ENCODE measurements at places on chromosomes 11 and 22.

- no peak for DNase-seq
These were observed 127.0 kb upstream of the C11orf58 start for GRCh38 chr11:16611401-16611921.

DNA sequence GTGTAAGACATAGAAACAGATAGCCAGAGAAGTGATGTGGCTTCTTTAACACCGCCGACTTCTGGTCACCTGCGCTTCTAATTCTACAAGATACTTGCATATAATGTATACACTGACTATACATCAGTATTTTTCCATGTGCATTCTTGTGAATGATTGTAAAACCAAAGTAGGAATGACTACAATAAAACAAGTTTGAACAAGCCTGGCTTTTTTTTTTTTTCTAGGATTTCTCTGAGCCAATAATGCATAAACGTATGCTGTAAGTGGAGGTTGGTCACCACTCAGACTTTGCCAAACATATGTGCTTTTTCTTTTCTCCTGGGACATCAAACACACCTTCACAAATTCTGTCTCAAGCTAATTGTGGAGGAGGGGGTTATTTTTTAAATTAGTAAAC, 237.8 kb upstream of the KIRREL3 start:
- DNase-seq: no peak

- no peak for DNase-seq
These were observed 10.7 kb upstream of the SUSD2 start for GRCh38 chr22:24170632-24171031.

- DNase-seq: no peak
These were observed 26.1 kb downstream of the TMEM184B start for GRCh38 chr22:38246692-38247091.

DNA sequence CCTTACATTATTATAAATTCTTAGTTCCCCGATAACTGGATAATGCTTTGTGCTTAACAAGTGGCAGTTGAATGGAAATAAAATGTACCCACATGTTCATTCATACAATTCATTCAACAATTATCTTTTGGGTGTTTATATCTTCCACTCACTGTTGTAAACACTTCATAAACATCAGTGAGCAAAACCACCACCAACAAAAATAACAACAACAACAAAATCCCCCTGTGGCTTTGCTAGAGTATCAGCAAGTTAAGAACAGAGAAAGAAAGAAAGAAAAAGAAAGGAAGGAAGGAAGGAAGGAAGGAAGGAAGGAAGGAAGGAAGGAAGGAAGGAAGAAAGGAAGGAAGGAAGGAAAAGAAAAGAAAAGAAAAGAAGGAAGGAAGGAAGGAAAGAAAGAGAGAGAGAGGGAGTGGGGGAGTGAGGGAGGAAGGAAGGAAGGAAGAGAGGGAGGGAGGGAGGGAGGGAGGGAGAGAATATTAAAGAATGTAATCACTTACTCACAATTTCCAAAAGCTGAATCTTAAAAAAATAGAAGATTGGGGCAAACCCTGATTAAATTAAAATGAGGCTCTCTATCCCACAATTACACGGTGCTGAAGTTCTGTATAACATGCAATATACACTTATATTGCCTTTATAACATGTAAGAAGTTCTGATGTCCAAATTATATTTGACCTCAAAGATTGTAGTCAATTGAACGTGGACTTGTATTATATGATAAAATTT, 2238.8 kb downstream of the LRRC4C start:
- DNase-seq: no peak

DNA sequence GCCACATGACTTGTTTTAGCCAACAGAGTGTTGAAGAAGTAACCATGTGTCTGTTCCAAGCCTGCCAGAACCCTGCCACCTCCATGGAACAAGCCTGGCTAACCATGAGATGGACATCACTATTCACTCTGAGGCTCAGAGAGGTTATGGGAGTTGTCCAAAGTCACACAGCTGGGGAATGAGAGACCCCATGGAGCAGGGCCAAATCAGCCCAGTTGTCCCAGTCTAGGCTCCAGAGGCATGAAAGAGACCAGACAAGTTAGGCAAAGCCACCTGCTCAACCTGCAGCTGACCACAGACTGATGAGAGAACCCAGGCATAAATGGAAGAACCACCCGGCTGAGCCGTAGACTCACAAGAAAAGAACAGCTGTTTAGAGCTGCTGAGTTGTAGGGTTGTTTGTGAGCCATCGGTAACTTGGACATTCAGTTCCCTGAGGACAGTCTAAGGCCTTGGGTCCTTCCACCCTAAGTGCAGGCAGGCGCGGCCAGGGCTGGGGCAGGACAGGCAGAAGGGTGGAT, 74.7 kb upstream of the PHF21B start:
- DNase-seq: no peak

GRCh38 chr11:78525720-78526119, 48.9 kb downstream of the NARS2 start:
- no peak for DNase-seq

DNA sequence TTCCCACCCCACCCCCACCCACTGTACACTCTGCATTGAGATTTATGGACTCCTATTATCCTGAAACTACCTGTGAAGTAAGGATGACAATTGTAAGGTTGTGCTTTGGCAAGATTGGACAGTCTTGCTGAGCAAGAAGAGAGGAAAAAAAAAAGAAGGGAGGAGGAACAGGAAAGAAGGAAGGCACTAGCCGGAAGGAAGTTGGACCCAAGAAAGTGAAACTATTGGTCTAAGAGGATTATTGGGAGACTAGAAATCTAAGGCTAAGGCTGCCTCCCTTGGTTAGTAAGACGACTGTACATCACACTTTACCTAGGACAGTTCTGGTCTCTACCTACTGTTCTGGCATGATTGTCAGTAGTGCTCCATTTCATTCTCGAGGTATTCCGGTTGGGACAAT, 12.1 kb upstream of the TRIM44 start:
- DNase-seq: no peak

DNA sequence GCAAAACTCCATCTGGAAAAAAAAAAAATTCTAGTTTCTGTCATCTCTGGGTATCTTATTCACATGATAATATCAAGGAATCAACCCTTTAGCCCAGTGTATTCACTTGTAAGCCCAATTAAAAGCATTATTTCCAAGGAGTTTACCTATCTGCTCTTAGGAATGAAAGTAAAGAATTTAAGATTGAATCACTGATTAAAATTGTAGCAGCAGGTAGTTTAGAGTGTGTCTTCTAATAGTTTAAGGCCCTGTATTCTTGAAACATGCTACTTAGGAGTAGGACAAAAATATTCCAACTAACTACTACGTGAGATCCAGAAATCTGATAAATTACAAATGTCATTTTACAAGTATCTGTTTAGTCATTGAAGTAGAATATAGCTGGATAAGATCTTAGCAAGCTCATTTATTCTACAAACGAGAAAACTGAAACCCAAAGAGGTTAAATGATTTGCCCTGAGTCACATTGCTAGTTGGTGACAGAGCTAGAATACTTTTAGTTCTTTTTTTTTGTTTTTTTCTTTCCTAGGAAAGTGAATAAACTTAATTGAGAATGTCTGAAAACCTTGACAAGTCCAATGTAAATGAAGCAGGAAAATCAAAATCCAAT, 4.0 kb downstream of the TCP11L1 start:
- DNase-seq: no peak

DNA sequence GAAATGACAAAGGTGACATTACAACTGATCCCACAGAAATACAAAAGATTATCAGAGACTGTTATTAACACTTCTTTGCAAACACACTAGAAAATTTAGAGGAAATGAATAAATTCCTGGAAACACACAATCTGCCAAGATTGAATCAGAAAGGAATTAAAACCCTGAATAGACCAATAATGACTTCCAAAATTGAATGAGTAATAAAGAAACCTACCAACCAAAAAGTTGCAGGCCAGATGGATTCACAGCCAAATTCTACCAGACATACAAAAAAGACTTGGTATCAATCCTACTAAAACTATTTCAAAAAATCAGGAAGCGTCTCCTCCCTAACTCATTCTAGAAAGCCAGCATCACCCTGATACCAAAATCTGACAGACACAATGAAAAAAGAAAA, 17.2 kb downstream of the RAB38 start:
- no peak for DNase-seq

- no peak for DNase-seq
These were observed 14.0 kb upstream of the MMP7 start for GRCh38 chr11:102544594-102544993.

GRCh38 chr22:23137905-23138561, 3.8 kb downstream of the RSPH14 start:
- no peak for DNase-seq

DNA sequence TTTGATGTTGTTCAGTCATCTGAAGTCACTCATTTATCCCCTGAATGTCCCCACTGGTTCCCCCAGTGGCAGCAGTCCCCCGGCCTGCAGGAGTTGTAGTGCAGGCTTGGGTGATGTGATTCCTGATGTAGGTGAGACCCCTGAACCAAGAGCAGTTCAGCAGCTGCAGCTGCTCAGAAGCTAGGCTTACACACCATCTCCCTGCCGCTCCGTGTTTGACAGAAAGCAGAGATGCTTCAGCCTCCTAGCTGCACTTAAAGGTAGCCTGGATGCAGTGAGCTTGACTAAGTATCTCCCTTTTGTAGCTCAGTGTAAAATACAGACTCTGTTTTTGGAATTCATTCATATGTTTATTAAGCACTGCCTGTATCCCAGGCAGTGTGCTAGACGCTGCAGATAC, 47.3 kb downstream of the C22orf31 start:
- DNase-seq: no peak

DNA sequence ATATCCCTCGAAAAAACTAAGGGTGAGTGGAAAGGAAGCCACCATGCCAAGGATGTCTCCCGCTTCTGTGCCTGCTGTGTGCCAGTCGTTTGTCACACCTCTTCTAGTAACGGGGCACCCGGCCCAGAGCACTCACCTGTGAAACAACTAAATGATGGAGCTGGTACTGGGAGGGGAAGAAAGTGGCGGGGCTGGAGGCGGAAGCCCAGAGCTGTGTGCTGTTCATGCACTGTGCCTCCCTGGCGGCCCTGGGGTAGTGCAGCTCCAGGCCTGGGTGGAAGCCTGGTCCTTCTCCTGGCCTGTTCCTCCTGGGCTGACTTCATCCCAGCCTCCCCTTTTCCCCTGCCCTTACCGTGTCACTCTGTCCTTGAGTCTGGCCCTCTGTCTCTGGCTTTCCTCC, 130.2 kb downstream of the CEP164 start:
- DNase-seq: no peak

DNA sequence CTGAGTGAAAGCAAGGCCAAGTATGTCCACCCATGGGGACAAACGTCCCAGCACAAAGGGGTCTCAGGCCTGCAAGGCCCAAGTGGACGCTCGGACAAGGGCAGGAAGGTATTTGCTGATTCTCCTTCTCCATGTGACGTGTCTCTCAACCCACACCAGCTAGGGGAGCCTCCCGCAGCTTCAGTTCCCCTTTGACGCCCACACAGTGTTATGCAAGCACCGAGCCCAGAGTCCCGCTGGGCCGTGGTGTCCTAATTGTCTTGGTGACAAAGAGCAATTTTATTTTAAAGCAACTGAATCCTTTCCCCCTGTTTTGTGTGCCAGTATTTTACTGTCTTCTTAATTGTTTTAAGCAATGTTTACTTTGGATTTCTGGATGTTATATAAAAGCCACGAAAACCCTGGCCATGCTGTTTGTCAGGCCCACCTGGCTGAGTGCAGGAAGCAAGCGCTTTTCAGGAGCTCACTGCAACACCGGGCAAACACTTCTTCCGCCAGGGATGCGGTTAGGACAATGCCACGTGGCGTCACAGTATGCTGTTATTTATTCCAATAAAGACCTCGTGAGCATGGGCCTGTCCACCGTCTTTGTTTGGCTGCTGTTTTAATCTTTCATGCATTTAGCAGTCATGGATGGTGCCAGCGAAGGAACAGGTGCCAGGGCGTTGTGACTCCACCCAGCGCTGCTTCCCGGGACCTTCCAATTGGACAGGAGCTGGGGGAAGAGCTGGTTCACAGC, 8.2 kb upstream of the PARVG start:
- no peak for DNase-seq

GRCh38 chr11:93396316-93396715, 65.8 kb downstream of the DEUP1 start:
- DNase-seq: no peak

DNA sequence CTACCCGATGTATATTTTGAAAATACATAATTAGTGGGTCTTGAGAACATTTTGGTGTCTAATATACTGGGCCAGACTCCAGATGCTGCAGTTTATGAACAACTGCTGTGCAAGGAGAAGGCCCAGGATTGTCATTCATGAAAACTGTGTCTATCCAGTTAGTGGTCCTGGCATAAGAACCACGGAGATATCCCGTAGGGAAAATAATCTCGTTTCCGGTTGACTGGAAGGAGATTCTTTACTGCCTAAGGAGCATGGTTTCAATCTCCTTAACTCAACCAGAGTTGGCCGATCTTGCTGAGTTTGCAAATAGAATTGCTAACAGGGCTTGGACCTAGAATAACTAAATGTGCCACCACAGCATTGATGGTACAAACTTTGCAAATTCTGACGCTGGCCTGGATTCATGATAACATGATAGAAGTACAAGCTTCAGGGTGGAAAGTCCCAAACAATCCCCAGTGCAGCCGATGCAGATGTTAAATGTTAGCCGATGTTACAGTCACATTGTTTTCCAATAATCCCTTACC, 4.6 kb upstream of the RTCB start:
- DNase-seq: no peak

- DNase-seq: no peak
These were observed 13.5 kb downstream of the RBM7 start for GRCh38 chr11:114413958-114414357.

All from activated naive CD4-positive, alpha-beta T cell treated with anti-CD3 and anti-CD28 coated beads, Interleukin-2, amount 50 U/mL, for 16 hours (primary cell).